ENCODE measurements at places on chromosomes 1 and 21.

GRCh38 chr1:168767894-168768584 is 39.0 kb upstream of the DPT start:
- no peak for DNase-seq

DNA sequence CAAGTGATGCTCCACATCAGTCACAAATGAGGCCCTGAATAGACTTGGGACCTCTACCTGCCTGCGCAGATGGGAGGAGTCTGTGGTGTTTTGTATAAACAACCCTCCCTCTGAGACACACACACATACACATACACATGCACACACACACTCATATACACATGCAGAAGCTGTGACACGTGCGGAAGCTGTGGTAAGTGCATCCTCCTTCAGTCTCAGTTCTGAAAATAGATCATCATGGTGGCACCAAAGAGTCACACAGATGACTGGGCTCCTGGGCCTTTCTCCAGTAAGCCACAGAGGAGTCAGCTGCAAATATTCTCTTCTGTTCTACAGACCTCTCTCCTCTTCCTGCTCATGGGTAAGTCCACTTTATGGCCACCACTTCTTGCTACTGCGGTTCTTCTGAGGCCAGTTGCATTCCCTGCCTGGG is at the start of gene LY9:
LY9 (plus strand) TSS at position 224 of the 433 bp plus-strand sequence; CDS start at position 238, 14 bp downstream.
- no peak for DNase-seq

DNA sequence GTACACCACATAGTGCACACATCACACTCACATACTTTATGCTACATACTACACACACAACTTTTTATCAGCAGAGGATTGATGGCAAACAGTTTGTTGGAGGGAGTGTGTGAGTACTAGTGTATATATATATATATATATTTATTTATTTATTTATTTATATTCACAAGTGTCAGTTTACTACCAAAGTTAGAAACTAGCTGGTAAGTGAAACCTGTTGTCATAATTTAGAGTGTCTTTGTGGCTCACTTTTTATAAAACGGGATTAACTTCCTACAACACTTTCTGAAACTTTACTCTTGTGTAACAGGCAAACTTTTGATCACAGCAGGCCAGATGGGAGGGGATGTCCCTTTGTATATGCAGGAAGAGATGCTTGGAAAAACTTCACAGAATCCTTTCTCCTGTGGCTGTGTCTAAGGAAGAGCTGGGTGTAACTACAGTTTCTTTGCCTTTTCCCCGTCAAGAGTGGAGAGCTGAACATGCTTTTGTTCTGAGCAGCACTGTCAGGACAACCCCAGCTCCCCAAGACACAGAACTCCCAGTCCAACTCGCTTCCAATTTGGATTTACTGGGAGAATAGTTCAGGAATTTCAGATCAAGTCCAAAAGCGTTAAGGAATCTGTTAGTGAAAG is 1.9 kb upstream of the SAMD13 start:
- no peak for DNase-seq

- peak; percentile 71 for DNase-seq
These were observed 29.4 kb downstream of the FRRS1 start for GRCh38 chr1:99737016-99737415.

- no peak for DNase-seq
These were observed 202.3 kb downstream of the TNR start for GRCh38 chr1:175540896-175541645.

DNA sequence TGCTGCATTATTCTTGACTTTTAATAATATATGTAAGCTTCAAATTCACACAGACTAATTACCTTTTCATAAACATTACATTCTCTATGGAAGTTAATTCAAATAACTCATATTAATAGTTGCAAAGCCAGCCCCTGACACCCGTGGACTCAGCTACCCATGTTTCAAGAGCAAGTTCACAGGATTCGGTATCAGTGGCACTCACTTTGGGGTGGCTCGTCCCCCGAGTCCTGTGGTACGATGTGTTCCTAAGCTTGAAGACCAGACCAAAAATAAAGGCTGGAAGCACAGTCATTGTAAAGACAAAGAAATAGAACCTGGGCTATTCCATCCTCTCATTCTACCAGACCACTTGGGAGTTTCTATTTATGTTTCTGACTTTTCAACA is 70.9 kb downstream of the ITPKB start:
- DNase-seq, result no peak

DNA sequence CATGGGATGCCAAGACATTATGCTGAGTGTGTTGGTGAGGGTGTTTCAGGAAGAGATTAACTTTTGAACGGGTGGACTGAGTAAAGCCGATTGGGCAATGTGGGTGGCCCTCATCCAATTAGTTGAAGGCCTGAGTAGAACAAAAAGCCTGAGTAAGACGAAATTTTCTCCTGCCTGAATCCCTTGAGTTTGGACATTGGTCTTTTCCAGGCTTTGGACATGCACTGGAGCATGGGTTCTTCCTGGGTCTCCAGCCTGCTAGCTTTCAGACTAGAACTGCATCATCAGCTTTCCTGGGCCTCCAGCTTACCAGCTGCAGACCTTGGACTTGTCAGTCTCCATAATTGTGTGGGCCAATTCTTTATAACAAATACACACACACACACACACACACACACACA is 63.6 kb downstream of the NIBAN1 start:
- peak; percentile 62 for DNase-seq

- DNase-seq, result no peak
These were observed 18.8 kb upstream of the RGS16 start for GRCh38 chr1:182622901-182623528.

DNA sequence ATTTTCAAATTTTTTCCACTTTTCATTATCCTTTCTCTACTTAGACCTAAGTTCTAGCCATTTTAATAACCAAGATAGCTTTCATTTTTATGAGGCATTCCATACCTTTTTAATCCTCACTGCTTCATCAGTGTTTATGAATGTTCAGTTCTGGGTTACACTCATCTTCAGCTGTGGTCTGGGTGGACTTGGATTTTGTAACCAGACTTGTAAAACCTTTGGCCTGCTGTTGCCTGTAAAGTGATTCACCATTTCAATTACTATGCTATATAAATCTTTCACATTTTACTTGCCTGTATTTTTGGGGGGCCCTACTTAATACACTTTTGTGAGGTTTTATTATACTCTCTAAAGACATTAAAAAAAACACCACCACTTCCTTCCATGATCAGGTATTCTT is 46.2 kb downstream of the USP25 start:
- DNase-seq, result no peak

- DNase-seq, result peak; percentile 96
These were observed 11.0 kb downstream of the DMRTB1 start for GRCh38 chr1:53470155-53470554.

GRCh38 chr1:17514776-17515175 is 24.7 kb upstream of the ARHGEF10L start:
- no peak for DNase-seq

DNA sequence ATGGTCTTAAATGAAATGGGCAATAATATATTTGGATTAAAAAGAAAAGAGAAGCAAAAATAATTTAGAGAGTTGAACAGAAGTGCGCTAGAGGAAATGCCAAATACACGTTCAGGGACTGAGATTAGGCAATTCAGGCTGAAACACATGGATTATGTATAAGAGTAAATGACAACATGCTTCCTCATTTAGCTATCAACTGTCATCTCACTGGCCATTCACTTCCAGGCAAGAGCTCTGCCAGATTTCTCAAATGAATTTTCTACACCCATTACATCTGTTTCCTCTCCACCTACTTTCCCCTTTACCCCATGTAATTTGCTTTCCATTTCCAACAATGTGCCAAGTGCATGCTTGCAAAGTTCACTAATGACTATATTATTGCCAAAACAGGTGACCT is 582.4 kb downstream of the LTN1 start:
- no peak for DNase-seq

DNA sequence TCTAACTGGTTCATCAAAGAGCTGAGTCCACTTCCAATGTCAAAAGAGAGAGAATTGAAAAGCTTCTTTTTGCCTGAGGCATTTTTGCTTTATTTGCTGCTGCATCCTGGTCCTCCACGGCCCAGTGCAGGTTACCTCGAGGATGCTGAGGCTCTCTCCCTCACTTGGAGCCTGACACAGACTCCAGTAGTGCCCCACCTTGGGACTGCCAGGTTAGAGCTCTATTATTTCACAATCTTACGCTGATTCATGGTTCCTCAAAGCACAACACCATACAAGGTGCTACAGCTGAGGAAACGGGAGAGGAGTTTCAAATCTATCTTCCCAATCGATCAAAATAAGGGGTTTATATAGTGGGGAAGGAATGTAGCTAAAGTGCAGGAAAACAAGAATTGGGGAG is 13.6 kb upstream of the PLPPR4 start:
- DNase-seq, result no peak

DNA sequence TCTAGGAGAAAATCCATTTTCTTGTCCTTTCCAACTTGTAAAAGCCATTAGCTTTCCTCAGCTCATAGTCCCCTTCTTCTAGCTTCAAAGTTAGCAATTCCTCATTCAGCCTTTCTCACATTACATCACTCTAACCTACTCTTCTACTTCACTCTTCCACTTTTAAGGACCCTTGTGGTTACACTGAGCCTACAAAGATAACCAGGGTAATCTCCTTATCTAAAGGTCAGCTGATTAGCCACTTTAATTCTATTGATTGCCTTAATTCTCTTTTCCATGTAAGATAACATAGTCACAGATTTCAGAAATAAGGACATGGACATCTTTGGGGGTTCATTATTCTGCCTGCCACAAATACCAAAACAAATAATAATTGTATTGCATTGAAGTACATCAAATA is 8.5 kb upstream of the SPATA6 start:
- DNase-seq, result no peak

- DNase-seq, result no peak
These were observed 123.9 kb downstream of the ST6GALNAC3 start for GRCh38 chr1:76198452-76198851.

- peak; percentile 82 for DNase-seq
These were observed 5.6 kb downstream of the SH3BGRL3 start for GRCh38 chr1:26285366-26286063.

GRCh38 chr21:23247334-23247733 is 2249.1 kb downstream of the NCAM2 start:
- DNase-seq, result no peak

GRCh38 chr1:28171246-28171645 is 5.2 kb downstream of the PTAFR start:
- no peak for DNase-seq

DNA sequence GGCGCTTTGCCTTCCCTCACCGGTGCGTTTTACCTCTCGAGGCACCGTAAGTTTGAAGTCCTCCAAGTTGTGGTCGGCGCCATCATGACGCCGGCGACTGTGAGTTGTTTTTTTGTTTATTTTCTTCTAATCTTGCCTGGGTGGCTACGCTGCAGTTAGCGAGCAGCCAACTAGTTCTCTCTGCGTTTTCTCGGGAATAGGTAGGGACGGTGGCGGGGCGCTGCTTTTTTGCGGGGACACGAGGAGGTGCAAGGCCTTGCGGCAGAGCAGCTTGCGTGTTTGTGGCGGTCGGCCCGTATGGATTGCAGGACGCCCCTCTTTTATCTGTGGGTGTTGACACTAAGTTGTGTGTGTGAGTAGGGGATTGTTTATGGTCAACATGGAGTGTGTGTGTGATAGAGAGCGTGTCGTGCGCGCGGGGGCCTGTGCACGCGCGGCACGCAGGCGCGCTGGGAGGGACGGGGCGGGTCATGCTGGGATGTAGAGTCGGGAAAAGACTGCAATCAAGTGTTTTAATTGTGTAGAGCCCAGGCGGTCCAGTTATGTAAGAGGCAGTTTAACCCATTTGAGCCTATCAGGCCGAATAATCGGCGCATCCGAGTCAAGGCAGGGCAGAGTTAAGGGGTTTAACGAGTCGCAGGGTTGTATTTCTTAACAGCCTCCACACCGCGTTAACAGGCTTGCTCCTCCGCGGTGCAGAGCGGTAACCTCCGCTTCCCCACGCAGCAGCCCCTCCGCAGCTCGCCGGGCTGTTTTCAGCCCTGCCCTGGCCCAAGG is 1.2 kb upstream of the NEGR1 start:
- DNase-seq, result peak; percentile 77

DNA sequence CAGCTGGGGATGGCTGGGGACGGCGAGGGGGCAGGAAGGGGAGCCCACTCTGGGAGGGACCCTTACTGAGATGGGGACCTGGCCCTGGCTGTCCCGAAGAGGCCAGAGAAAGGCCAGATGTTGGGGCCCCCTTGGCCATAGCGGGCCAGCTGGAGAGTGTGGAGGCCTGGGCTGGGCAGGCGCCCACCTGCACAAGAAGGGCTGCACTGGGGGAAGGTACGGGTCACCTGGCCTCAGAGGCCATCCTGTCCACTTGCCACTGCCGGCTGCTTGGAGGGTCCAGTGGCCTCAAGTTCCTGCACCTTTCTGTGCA is 5.0 kb upstream of the PLCH2 start:
- DNase-seq, result no peak

- peak; percentile 53 for DNase-seq
These were observed 17.0 kb downstream of the PAPPA2 start for GRCh38 chr1:176479971-176480370.

DNA sequence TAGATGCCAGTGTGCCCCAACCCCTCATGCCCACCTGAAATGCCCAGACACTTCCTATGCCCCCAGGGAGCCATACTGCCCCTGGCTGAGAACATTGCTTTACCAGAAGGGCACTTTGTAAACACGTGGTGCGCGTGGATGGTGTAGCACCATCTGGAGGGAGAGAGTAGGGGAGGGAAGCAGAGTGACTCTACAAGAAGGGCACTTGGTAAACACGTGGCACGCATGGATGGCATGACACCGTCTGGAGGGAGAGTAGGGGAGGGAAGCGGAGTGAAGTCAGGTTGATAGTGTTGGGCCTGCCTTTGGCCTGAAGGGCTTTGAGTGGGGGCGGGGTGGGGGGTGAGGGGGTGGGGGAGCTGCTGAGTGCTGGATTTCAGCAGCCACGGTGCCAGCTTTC is 324.0 kb upstream of the VAMP3 start:
- no peak for DNase-seq

- peak; percentile 86 for DNase-seq
These were observed 37.3 kb upstream of the LBR start for GRCh38 chr1:225464851-225465792.
